ENCODE measurements at places on chromosomes 5 and 9.

- no peak for DNase-seq
Measured at GRCh38 chr9:13735181-13735580, 455.7 kb upstream of the MPDZ start.

DNA sequence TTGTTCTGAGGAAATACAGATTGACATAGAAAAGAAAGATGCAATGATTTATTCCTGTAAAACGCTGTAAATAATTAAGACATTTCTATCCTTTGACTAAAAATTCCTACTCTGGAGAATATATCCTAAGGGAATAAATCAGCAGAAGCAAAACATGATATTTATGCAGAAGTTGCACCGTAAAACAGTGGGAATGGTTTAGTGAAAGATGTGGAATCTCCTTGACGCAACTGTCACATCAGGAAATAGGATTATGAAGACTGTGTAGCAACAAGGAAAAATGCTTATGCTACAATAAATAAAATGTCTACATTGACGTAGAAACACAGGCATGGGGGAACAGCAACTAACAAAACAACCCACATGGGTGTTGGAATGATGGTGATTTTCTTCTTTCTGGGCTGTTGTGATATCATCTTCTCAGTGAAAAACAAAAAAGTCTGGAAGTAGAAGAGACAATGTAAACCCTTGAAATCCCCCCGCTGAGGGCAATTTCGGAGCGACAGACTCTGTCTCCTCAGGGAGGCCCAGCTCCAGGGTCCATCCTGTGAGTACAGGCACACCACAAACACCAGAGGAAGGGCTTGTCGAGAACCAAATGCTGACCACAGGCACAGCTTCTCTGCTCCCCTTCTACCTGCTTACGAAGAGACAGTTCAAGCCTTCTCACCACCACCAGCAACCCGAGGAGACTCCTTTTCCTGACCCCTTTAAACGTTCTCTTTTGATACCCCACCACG, 25.2 kb downstream of the COL23A1 start:
- DNase-seq: no peak

GRCh38 chr9:117715411-117715989, 11.3 kb downstream of the TLR4 start:
- DNase-seq: no peak

- DNase-seq: no peak
Measured at GRCh38 chr5:123783421-123783820, 271.4 kb downstream of the CSNK1G3 start.

DNA sequence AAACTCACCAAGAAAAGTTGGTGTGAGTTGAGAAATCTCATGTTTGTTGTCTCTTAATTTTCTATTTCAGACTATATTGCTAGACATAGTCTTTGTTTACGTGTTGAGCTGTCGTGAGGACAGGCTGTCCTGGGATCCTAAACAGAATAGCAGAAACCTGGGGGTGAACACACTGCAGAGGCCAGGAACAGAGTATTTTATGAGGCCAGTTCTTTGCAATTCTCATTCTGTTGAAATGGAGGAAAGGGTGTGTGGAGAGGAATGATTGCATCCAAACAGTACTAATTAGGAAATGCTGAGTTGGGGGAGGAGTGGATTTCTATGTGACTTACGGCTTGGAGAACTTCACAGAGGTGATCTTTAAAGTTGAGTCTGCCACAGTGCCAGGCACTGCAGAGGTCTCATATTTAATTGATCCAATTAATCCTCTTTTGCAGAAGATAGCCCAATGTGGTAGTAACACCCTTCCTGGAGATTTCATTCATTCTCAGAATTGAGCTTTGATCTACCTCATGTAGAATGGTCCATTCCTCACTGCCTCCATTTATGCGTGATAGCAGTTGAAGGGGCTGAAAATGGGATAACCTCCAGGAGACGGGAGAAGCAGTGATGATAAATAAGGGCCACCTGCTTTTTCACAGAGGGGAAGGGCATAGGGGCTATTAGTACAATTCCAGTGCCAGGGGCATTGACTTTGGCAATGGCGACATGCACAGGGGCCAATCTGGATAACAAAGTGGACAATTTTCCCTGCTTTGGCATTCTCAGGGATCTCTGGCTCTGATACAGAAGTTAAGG, 84.7 kb upstream of the TNFAIP8 start:
- no peak for DNase-seq

- DNase-seq: no peak
Measured at GRCh38 chr5:41983284-41983683, 58.2 kb downstream of the FBXO4 start.
